Fibroblast of villous mesenchyme (primary cell): ENCODE measurements at places on chromosomes 5 and 9.

GRCh38 chr5:149018909-149019443, 43.9 kb downstream of the SH3TC2 start:
- no peak for DNase-seq

GRCh38 chr9:86798966-86799365, 148.3 kb downstream of the GAS1 start:
- DNase-seq, result no peak

- no peak for DNase-seq
Measured at GRCh38 chr5:159393854-159394274, 63.6 kb upstream of the IL12B start.

GRCh38 chr5:82388181-82388580, 110.0 kb upstream of the RPS23 start:
- peak; percentile 92 for DNase-seq

GRCh38 chr5:65255294-65255693, 226.4 kb downstream of the ADAMTS6 start:
- peak; percentile 49 for DNase-seq

GRCh38 chr5:126858441-126858840, 81.5 kb downstream of the LMNB1 start:
- no peak for DNase-seq

- no peak for DNase-seq
Measured at GRCh38 chr5:132008163-132008473, 3.3 kb downstream of the ACSL6 start.

DNA sequence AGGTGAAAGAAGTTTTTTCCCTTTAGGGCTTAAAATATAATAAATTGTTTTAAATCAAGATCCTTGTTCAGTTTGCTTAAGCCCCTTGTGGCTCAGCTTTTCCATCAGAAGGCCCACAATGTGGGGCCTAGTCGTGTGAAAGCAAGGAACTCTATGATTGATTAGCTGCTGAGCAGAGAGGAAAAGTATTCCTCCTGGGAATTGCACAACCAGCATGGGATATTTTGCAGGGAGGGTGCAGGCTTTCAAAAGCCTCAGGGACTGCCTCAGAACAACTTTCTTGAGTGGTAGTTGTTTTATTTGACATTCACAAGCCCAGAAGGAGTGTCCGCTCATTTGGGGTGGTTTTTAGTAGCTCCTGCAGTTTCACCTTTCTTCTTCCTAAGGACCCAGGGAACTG, 19.8 kb downstream of the TTC23L start:
- peak; percentile 59 for DNase-seq

- peak; percentile 50 for DNase-seq
Measured at GRCh38 chr9:36748322-36748899, 175.7 kb downstream of the MELK start.

GRCh38 chr5:41797662-41798061, 72.6 kb downstream of the OXCT1 start:
- no peak for DNase-seq

GRCh38 chr9:129981180-129981907, 61.6 kb downstream of the FNBP1 start:
- peak; percentile 82 for DNase-seq

GRCh38 chr5:117077142-117077541, 502.5 kb upstream of the SEMA6A start:
- DNase-seq, result no peak

GRCh38 chr5:74667396-74667795, 17.6 kb upstream of the HEXB start:
- DNase-seq, result no peak

DNA sequence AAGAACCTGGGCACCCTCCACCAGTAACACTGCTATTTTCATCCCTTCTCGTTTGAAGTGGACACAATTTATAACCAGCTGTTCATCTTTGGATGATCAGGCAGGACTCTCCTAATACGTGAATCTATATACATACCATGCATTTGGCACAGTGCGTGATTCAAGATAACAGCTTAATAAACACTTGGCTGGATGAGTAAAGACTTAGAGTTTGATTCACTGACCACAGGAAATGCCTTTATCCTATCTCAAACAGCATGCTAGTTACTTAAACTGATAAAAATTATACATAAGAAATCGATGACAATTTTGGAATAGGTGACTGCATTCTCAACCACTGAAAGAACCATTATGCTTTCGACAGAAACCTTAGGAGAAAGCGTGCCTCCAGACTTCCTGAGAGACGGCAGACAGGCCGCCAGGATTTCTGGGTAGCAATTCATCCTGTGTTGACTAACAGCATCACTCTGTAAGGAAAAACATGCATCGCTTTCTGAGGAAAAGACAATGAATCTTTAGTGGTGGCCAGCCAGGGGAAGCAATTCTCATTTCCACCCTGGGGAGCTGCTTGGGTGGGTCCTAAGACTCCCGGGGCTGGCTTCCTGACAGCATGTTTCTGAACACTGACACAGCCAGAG, 9.7 kb downstream of the MRPL36 start:
- DNase-seq, result peak; percentile 87

DNA sequence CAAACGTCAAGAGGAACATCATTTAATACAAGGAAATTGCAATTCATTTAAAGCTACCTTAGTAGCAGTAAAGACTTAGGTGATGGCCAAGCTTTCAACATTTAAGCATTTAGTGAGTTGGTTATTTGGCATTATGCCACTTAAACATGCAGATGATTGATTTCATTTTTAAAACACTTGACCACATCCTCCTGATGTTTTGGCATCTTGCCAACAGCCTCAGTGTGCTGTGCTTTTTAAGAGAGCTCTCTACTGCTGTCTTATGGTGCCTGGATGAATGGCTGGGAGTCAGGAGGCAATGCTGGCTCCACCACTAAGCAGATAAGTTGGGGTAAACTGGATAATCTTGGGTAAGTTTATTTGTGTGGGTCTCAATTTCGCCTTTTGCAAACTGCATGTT, 364.5 kb downstream of the MAN2A1 start:
- peak; percentile 48 for DNase-seq

DNA sequence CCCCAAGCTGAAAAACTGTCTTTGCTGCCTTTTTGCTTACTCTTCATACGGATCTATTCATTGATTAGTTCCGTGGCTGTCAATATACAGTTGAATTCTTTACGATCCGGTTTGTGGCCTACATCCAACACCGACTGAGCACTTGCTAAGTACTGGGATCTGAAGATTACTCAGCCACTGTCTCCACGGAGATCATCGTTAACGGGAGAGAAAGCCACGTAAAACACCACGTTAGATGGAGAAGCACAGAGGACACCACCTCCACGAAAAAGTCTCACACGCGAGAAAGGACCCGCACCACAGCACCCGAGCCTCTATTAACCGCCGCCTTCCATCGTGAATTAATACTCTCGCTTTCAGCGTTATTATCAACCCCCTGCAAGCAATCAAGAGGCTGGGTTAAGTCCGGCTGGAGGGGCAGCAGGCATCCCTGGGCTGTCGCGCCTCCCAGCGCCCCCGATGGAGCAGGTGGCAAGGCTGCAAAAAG, 650 bp downstream of the ELP1 start:
- DNase-seq, result peak; percentile 26

GRCh38 chr5:68406767-68407241, 191.2 kb downstream of the PIK3R1 start:
- no peak for DNase-seq

DNA sequence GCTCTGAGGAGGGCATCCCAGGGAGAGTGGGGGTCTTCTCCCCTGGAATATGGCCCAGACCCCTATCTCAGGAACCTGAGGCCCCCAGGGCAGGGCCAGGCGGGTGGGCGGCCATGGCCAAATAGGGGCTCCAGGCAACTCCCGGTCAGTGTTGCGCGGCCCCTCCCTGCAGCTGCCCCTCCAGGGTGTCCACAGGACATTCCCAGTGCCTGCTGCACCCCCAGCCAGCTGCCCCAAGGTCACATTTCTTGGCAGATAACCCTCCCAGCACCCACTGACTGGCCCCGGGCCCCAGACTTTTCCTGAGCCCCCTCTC, 53.6 kb upstream of the EGFL7 start:
- no peak for DNase-seq

GRCh38 chr9:6829027-6829426, 71.3 kb downstream of the KDM4C start:
- no peak for DNase-seq

GRCh38 chr9:110842986-110843385, 174.4 kb downstream of the MUSK start:
- no peak for DNase-seq

- peak; percentile 69 for DNase-seq
Measured at GRCh38 chr5:343461-344401, 22.2 kb downstream of the AHRR start.

- DNase-seq, result no peak
Measured at GRCh38 chr5:154118385-154118784, 72.1 kb upstream of the GALNT10 start.

DNA sequence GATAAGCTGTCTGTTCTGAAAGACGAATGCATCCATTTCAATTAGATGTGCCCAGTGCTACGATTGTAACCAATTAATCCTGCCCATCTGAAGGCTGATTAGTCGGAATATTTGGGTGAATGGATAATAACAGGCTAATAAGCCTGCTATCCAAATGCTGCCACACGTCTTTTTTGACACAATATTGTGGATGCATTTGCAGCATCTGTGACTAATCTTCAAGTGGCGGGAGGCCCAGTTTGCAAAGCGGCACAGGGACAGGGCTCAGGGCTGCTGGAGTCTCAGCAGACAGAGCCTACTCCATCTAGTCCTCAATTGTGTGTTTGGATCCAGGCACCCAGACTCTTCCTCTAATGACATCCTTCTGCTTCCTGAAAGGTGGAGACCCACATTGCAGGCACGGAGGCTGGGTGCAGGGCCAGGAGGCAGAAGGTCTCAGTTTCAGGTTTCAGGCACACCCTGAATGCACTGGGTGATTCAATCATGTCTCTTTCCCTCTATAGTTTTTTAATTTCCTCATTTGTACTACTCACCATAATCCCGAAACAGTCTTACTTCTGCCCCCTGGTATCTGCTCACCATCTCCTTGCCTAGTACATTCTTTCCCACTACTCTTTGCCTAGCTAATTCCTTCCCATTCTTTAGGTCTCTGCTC, 169.6 kb downstream of the ASTN2 start:
- no peak for DNase-seq

DNA sequence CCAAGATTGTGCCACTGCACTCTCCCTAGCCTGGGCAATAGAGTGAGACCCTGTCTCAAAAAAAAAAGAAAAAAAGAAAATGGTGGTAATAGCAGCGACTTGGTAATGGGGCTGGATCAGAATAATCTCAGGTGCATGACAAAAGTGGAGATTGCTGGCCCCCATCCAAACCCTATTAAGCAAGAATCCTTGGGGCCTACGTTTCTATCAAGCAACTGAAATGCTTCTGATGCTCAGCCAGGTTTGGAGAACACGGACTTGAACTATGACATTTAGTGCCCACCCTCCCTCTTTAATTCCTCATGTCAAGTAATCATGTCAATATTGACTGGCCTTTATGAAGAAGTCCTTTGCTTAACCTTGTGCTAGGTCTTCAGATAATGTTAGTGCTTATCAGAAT, 6.6 kb downstream of the C5orf52 start:
- no peak for DNase-seq

DNA sequence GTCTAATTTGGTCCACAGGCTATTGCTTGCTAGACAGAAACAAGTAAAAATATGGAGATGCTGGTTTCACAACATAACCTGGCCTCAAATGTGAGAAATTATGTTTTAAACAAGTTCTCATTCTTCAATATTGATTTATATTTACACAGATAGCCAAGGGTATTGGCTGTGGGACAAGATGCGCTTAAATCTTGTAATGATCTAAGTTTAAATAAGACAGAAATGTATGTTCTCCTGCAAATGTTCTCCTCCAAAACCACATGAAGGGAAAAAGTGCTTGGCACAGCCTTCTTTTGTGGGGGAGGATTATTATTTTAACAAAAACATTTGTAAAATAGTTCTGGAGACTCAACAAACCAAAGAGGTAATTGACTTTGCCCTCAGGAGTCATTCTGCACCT, 356.0 kb downstream of the DMAC1 start:
- peak; percentile 20 for DNase-seq

DNA sequence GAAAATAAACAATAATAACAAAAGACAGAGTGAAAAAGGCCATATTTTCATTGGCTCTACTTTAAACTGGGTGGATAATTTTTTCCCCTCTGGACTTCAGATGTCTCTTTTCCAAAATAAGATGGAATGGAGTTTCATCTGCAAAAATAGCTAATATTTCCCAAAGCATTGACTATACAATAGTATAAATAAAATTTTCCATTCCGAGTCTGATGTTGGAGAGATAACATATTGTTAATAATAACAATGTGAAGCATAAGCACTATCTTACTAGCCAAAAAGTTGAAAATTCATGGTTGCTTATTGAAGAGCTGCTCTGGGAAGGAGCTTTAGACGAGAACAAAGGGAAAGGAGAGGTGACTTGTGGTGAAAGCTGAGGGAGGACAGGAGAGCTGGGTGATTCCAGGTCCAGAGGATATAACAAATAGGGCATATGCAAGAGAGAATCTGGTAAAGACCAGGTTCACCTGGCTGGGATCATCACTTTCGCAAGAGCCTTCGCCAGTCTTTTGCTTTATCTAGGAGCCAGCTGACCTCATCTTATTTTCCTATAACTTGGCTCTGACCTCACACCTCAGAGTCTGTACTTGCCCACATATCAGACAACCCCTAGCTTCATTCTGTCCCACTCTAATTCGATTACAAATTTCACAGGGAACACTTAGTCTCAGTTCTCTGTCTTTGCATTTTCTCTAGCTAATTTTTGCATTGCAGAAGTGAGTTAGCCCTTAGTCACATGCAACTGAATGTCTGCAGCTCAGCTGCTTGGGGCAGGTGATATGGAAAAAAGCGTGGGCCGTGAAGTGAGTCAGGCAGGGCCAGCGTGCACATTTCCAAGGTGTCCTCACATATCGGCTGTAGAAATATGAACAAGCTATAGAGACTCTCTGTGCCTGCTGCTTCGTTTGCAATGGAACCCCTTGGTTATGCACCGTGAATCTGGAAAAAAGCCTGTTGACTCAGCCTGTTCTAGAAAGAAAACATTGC, 7.6 kb upstream of the ZNF474 start:
- DNase-seq, result no peak

DNA sequence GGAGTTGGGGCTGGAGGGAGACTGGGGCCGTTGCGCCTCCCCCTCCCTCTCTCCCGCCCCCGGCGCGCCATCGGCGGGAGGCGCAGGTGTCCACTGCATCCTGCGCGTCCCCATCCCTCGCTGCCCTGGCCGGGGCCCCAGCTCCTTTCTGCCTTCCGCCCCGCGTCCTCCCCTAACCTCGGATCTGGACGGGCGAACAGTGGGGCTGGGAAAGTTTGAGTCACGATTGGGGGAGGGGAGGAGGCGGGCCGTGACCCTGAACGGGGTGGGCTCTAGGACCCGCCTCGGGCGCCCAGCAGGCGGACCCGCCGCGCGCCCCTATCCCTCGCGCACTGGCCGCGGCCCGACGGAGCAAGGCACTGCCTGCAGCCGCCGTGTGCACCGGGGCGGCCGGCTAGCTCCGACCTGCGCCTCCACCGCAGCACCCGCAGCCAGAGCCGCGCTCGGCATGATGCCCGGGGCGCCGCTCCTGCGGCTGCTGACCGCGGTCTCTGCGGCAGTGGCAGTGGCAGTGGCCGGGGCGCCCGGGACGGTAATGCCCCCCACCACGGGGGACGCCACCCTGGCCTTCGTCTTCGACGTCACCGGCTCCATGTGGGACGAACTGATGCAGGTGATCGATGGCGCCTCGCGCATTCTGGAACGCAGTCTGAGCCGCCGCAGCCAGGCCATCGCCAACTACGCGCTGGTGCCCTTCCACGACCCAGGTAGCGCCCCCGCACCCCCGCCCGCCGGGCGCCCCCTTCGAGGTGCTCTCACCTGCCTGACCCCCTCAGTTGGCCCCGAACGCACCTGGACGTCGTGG, at the start of gene HMCN2:
Gene HMCN2, plus strand, starts transcription at position 330 of the 805 bp plus-strand sequence. Its CDS starts 119 bp downstream, at position 449.
- DNase-seq, result peak; percentile 17

- no peak for DNase-seq
Measured at GRCh38 chr5:69270840-69271239, 36.2 kb downstream of the CDK7 start.

- DNase-seq, result no peak
Measured at GRCh38 chr5:14598225-14598624, 16.6 kb downstream of the OTULINL start.
